ENCODE measurements at places on chromosomes 2 and 18. TPM values are rescaled to one million over a fixed set of nuclear protein-coding genes. Genes with fewer than 3 reads are reported as not detected.

The TNS1 gene
- total RNA-seq, result 145 TPM

The DLX2 gene
- total RNA-seq, result 1.1 TPM

The NR4A2 gene
- 21.7 TPM for total RNA-seq

The TMEM169 gene
- total RNA-seq, result 0.85 TPM

The SLC11A1 gene
- 2.9 TPM for total RNA-seq

DNA sequence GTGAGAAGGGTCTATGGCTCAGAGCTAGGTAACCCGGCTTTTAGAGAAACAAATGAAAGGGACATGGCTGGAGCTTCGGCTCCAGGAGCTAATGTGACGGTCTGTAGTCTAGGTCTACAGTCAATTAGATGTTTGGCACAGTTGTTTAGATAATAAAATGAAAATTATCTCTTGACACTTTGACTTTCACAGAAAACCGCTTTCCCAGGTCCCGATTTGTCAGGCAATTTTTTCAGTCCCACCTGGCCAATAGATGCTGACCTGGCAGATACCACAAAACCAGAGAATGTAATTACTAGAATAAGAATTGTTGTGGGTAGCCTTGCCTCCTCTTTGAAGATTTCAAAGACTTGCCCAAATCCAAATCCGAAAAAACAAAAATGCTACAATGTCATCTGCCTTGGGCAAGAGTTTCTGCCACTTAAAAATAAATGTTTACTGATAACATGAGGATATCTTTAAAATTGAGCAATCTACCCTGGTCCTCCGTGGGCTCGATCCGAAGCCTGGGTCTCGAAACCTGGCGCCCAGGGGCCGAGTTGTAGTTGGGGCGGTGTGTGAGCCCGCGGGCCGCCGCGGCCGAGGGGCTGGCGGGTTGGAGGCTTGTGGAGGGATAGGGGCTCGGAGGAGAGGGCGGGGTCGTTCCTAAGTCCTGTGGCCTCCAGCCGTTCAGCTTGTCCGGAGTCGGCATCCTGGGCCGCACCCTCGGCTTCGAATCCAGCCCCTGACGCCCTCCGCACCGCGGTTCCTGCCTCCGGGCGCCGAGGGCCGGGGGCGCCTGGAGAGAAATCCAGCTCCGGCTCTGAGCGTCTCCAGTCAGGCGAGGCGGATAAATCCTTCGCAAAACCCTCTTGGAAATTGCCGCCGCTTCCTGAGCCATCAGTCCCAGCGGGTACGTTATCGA, 2.3 kb downstream of the EMX1 start:
- no peak overlapping the region for H3K27ac ChIP-seq
- peak overlapping the region; percentile 31 for H3K4me3 ChIP-seq
- peaks cover 67% of the 10 kb centered on the region for H3K4me1 ChIP-seq
- DNase-seq, result no peak
- H3K36me3 ChIP-seq, result no peaks in the 10 kb centered on the region

DNA sequence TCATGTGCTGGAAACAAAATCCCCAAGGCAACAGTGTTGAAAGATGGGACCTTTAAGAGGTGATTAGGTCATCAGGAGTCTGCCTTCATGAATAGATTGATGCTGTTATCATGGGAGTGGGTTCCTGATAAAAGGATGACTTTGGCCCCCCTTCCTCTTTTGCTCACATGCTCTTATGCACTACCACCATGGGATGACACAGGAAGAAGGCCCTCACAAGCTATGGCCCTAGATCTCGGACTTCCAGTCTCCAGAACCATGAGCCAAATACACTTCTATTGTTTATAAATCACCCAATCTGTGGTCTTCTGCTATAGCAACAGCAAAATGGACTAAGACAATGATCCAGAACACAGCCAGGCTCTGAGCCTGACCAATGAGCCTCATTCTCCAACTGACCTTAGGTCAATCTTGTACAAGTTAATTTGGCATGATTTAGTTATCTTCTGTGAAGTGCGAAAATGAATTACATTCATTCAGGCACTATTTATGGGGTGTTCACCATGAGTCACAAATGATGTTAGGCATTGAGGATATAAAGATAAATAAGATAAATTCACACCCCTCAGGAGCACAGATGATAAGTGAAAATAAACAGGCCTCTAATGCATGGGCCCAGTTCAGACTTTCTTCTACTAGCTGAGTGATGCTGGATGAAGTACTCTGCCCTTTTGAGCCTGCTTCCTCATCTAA, 37.7 kb upstream of the NT5C1B start:
- H3K27ac ChIP-seq, result peak overlapping the region; percentile 19
- DNase-seq, result no peak
- H3K4me3 ChIP-seq, result no peak overlapping the region
- no peaks in the 10 kb centered on the region for H3K27me3 ChIP-seq
- H3K4me1 ChIP-seq, result no peaks in the 10 kb centered on the region

- H3K4me1 ChIP-seq, result no peaks in the 10 kb centered on the region
- no peak overlapping the region for H3K4me3 ChIP-seq
- no peak overlapping the region for H3K27ac ChIP-seq
- peaks cover 34% of the 10 kb centered on the region for H3K27me3 ChIP-seq
- H3K36me3 ChIP-seq, result no peaks in the 10 kb centered on the region
These were observed 182.9 kb downstream of the RTP5 start for GRCh38 chr2:242052421-242052820.
